ENCODE measurements at places on chromosomes 11 and 22.

DNA sequence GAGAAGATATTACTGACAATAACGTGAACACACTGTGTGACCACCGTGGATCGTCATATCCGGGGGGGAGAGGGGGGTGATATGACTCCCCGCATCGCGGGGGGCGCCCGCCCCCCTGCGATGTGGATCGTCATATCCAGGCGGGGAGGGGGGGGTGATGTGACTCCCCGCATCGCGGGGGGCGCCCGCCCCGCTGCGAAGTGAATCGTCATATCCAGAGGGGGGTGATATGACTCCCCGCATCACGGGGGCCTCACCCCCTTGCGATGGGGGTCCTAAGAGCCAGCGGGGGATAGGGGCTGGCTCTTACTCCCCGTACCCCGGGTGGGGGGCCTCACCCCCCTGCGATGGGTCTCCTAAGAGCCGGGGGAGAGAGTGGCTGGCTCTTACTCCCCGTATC is 19.9 kb downstream of the UNC93B1 start:
- DNase-seq = no peak

GRCh38 chr11:77402218-77402556 is 71.7 kb downstream of the PAK1 start:
- no peak for DNase-seq

GRCh38 chr11:5277807-5278382 is 8.2 kb upstream of the HBE1 start:
- no peak for DNase-seq

- no peak for DNase-seq
Measured at GRCh38 chr22:27267145-27267544, 534.4 kb downstream of the MN1 start.

- DNase-seq = no peak
Measured at GRCh38 chr22:20799449-20799848, 25.5 kb downstream of the SERPIND1 start.

- DNase-seq = peak; percentile 69
Measured at GRCh38 chr11:134037046-134037908, 31.6 kb upstream of the JAM3 start.

- DNase-seq = no peak
Measured at GRCh38 chr11:1152316-1153104, 5.2 kb upstream of the MUC5AC start.

DNA sequence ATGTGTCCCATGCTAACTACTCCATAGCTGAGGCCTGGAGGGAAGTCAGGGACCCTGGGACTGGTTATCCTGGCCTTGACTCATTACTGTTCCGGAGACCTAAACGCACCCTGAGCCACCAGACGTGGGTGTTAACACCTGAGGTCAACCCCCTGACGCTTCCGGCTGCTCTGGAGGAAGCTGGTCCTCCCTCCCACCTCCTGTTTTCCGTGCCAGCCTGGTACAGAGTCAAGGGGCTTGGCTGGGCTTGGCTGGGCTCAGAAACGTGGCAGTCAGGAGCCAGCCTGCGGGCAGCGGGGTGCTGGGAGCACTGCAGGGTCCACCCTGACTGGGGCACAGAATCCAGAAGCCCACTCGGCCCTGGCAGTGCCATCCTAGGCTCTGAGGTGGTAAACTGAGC is 2.6 kb downstream of the TMPRSS4 start:
- DNase-seq = no peak

- no peak for DNase-seq
Measured at GRCh38 chr11:114736806-114737205, 58.5 kb downstream of the NXPE2 start.

DNA sequence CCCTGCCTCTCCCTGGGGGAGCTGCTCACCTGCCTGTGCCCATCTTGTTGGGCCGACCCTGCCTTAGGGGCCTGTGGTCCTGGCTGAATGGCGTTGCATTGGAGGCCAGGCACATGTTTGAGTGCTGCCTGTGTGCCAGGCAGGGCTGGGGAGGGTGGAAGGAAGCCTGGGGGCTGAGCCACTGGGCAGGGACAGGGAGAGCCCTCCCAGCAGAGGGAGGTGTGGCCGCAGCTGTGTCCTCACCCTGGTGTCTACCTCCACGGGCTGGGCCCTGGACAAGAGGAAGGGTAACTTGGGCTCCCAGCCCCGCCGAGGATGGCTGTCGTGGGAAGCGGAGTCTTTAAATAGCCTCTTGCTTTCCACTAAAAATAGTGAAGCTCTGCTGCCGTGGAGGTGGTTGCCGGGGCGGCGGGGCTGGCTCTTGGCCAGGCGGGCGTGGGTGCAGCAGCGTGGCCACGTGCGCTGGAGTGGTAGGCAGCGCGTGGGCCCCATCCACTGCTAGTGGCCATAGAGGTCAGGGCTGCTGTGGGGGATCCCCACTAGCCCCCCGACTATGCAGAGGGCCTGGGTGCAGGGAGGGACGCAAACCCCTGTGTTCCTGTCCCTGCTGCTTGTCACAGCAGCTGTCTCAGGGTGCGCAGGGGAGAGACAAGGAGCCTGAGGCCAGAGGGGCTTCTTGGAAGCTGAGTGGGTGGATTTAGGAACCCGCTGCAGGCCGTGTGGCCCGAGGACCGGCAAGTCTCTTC is 6.2 kb downstream of the ZDHHC8 start:
- DNase-seq = peak; percentile 24

DNA sequence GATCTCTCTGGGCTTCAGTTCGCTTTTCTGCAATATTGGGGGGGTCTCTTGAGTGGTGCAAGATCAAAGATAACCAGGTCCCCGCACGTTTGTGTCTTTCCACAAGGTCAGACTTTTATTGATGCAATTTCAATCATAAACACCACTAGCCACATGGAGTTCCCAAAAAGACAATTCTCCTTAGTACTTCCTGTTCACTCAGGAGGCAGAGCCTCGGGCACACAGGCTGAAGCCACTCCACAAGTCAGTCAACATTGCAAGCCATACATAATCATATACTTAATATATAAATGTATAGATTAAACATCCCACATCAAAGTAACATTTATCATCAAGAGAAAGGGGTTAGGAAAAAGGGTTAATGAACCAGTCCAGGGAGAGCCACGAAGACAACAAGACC is 12.0 kb downstream of the ST14 start:
- DNase-seq = no peak

GRCh38 chr11:125448136-125448535 is 47.9 kb downstream of the FEZ1 start:
- peak; percentile 32 for DNase-seq

- no peak for DNase-seq
Measured at GRCh38 chr11:60625262-60625661, 74.2 kb upstream of the MS4A8 start.

DNA sequence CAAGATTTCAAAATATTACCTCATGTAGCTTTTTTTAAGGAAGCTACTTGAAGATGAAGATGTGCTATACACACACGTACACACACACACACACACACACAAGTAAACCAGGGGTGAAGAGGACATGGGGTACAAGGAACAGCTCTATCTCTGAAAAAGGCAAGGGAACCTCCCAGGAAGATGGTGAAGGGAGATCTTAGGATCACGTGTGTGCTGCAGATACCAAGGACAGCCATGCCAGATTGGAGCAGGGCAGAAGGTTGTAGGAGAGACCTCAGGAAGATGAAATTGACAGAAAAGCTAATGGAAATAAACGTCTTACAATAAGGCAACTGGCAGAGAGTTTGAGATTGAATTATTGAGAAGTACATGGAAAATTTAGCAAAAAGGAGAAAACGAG is 19.7 kb downstream of the RAB39A start:
- no peak for DNase-seq

- DNase-seq = no peak
Measured at GRCh38 chr11:96052921-96053651, 129.2 kb upstream of the MTMR2 start.

- no peak for DNase-seq
Measured at GRCh38 chr11:62715150-62716130, 8.0 kb downstream of the GNG3 start.

GRCh38 chr22:39535357-39535725 is 2.8 kb upstream of the RPS19BP1 start:
- no peak for DNase-seq

GRCh38 chr22:16949561-16949960 is 58.5 kb downstream of the GAB4 start:
- DNase-seq = no peak

DNA sequence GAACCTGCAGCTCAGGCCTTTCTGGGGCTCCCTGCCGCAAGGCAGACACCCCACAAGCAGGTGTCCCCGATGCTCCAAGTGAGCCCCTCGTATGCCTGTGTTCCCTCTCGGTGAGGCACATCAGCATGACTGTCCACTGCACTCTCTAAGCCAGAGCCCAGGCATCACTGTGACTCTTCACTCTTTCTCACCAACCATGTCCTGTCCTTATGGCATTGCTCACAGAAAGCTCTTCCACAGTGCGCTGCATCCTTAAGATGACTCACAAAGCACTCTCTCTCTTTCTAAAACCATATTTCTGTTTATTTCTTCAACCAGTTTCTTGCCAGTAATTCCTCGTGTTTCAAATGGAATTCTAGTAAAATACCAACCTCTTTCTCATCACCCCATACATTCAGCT is 18.1 kb downstream of the GAB4 start:
- DNase-seq = no peak

DNA sequence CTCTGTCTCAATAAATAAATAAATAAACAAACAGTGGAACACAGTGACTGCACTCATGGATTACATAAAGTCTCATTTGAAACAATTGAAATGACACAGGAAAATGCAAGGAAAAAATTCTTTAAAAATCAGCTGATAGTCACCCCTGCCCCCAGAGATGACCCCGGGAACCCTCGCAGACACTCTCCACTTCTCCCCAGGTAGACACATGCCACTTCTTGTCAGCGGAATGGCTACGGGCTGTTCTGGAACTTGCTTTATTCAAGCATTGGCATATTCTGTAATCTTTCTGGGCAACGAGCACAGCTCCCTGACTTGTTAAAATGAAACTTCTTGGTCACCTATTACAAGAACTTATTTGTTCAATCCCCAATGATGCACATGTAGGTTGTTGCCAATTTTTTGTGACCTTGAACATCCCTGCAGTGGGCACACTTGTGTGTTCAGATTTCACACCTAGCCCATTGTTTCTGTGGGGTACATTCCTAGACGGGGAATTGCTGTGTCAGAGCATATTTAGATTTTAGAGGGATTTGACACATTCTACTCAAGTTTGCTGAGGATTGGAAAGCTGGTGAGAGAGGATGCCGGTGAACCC is 32.8 kb downstream of the MYEOV start:
- no peak for DNase-seq

GRCh38 chr11:93652161-93652597 is 9.3 kb upstream of the CEP295 start:
- no peak for DNase-seq

DNA sequence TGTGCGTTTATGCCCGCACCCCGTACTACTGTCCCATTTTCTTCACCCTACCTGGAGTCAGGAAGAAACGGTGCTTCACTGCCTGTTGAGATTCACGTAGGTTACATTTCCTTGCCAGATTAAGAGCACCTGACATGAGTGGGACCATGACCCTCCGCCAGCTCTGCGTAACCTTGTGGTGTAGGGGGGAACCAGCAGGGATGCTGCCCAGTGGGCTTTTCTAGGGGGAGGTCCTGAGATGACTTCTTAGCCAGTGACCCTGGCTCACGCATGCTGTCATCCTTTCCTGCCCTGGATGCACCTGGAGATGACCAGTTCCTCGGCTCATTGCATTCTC is 967 bp upstream of the ARVCF start:
- DNase-seq = no peak

DNA sequence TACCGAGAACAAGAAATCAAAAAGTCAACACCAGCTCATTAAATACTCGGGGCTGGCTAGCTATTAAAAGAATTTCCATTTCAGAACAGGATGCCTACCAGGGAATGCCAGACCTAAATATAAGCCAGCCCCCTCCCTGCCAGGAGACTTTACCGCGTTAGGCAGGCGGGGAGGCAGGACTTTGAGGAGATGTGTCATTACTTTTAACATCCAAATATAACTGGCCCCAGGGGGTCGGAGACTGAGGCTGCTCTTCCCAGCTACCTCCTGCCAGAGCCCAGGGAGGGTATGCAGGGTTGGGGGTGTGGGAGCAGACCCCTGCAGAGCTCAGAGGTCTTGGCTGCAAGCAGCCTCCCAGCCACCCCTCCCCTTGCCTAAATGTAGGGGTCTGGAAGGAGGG is 183.5 kb downstream of the DSCAML1 start:
- no peak for DNase-seq

DNA sequence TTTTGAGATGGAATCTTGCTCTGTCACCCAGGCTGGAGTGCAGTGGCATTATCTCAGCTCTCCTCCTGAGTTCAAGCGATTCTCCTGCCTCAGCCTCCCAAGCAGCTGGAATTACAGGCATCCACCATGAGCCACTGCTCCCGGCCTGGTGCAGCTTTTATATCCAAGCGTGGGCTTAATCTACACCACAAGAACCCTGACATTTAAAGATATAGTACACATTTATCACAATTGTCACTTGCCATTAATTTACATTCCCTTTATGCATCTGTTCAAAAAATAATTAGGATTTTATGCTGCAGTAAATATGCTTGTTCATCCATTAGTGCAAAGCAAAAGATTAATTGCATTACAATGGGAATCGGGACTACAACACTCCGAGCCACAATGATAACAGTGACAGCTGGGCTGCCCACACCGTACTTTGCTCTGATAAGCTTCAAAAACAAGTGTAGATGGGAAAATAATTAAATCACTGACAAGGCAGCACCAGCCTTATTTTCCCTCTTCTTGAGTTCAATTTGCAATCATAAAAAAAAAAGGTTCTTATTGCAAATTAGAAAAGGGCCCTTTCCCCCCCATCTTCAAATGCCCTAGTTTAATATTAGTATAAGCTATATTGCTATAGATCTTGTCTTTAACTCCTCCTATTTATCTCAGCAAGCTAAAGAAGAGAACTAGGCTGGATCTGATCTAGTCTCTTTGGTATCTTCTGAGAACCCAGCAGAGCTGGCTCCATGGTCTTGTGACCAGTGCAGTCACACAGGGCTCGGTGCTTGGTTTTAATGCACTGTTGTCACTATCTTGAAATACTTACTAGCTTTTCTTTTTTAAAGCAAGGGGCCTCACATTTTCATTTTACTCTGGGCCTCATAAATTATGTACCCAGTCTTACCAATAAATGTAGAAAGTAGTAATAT is 206.2 kb upstream of the LRRC4C start:
- no peak for DNase-seq

GRCh38 chr11:115720602-115721245 is 216.5 kb upstream of the CADM1 start:
- no peak for DNase-seq

DNA sequence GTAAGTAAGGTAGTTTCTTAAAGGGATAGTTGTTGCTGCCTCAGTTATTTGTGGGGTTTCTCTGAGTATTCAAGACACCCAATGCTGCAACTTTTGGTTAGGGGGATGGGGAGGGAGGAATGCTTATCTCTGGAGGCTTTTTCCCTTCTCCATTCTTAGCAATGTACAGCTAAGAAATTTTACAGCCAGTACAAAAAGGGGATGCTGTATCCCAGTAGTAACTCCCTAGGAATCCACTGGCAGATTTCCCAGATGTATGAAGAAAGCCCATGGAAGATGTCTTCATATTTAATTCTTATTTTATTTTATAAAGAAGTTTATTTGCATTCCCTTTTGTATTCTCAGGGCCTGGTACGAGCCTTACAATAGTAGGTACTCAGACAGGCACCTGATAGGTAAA is 154.8 kb downstream of the ENTHD1 start:
- DNase-seq = no peak

Measured in hypothalamus (tissue), 51 donors.